ENCODE measurements at places on chromosomes 13 and 19.
A peak's percentile ranks its signal among the peaks of the same experiment; 100 is the strongest.

- no peak for DNase-seq
These were observed 9.0 kb upstream of the CEBPA start for GRCh38 chr19:33311326-33311682.

DNA sequence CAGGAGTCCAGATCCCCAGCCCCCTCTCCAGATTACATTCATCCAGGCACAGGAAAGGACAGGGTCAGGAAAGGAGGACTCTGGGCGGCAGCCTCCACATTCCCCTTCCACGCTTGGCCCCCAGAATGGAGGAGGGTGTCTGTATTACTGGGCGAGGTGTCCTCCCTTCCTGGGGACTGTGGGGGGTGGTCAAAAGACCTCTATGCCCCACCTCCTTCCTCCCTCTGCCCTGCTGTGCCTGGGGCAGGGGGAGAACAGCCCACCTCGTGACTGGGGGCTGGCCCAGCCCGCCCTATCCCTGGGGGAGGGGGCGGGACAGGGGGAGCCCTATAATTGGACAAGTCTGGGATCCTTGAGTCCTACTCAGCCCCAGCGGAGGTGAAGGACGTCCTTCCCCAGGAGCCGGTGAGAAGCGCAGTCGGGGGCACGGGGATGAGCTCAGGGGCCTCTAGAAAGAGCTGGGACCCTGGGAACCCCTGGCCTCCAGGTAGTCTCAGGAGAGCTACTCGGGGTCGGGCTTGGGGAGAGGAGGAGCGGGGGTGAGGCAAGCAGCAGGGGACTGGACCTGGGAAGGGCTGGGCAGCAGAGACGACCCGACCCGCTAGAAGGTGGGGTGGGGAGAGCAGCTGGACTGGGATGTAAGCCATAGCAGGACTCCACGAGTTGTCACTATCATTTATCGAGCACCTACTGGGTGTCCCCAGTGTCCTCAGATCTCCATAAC is at the start of gene APOE:
Gene APOE (plus strand): TSS at position 360 of the 724 bp plus-strand sequence. CDS start 829 bp downstream, outside the sequence.
- no peak for DNase-seq

DNA sequence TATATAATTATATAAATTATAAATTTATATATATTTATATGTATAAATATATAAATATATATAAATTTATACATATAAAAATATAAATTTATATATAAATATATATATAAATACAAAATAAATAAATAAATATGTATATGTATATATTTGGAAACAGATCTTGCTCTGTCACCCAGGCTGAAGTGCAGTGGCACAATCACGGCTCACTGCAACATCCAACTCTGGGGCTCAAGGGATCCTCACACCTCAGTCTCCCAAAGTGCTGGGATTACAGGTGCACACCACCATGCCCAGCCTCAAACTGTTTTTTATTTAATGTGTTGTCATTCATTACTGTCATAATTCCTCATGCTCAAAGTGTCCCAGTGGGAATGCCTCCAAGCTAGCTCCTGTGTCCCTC is 25.2 kb upstream of the PDCD5 start:
- peak; percentile 19 for DNase-seq

DNA sequence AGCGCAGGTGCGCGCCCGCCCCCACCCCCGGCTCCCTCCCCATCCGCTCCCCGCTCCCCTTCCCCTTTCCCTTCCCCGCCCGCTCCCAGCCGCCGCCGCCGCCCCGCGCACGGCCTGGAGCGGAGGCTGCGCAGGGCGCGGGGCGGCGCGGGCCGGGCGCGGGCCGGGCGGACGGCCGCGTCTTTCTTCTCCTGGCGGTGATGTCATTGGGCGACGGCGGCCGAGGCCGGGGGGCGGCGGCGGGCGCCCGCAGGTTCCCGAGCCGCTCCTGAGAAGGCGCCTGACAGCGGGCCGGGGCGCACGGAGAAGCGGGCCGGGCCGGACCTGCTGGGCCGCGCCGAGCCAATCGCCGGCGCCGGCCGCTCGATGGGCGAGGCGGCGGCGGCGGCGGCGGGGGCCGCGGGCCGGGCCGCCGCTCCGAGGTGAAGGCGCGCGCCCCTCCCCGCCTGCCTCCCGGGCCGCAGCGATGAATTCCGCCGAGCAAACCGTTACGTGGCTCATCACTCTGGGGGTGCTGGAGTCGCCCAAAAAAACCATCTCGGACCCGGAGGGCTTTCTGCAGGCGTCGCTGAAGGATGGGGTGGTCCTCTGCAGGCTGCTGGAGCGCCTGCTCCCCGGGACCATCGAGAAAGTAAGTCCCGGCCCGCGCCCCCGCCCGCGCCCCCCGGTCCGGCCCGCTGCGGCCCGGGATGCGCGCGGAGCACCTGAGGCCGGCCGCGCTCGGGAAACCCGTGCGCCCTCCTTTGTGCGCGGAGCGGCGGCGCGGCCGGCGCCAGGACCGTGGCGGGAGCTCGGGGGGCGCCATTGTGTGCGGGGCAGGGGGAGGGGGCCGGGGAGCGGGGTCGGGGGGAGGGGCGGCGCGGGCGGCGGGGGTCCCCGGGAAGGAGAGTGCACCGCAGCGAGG is at the start of gene ARHGEF7:
Gene ARHGEF7 (plus strand): TSS at position 250 of the 904 bp plus-strand sequence. CDS start 217 bp downstream, at position 467.
- DNase-seq = no peak

GRCh38 chr13:33076001-33076992 is 60.1 kb downstream of the KL start:
- DNase-seq = no peak

- DNase-seq = peak; percentile 63
These were observed 3.1 kb downstream of the F10 start for GRCh38 chr13:113125506-113126264.

- no peak for DNase-seq
These were observed 30.4 kb downstream of the NOTCH3 start for GRCh38 chr19:15170345-15170744.

Data from coronary artery (tissue), 2 donors.